Astrocyte (in vitro differentiated cells and primary cell): ENCODE measurements at places on chromosomes 4 and X. TPM values are rescaled to one million over a fixed set of nuclear protein-coding genes. Genes with fewer than 3 reads are reported as not detected.
A peak's percentile ranks its signal among the peaks of the same experiment; 100 is the strongest.

GRCh38 chrX:72554448-72555140 is 18.0 kb downstream of the HDAC8 start:
- DNase-seq, result no peak
- no peak overlapping the region for H3K27ac ChIP-seq
- no peaks in the 10 kb centered on the region for H3K36me3 ChIP-seq
- no peak overlapping the region for H3K4me3 ChIP-seq
- no peaks in the 10 kb centered on the region for H3K27me3 ChIP-seq

- H3K4me1 ChIP-seq, result no peaks in the 10 kb centered on the region
- H3K27ac ChIP-seq, result no peak overlapping the region
- DNase-seq, result peak; percentile 29
- H3K36me3 ChIP-seq, result peaks cover 9% of the 10 kb centered on the region
- H3K27me3 ChIP-seq, result no peaks in the 10 kb centered on the region
Measured at GRCh38 chr4:182776376-182777105, 140.6 kb downstream of the DCTD start.

- H3K4me1 ChIP-seq, result peaks cover 14% of the 10 kb centered on the region
- DNase-seq, result peak; percentile 72
- H3K36me3 ChIP-seq, result no peaks in the 10 kb centered on the region
- peaks cover 32% of the 10 kb centered on the region for H3K27me3 ChIP-seq
Measured at GRCh38 chr4:106063009-106063408, 167.7 kb downstream of the NPNT start.

DNA sequence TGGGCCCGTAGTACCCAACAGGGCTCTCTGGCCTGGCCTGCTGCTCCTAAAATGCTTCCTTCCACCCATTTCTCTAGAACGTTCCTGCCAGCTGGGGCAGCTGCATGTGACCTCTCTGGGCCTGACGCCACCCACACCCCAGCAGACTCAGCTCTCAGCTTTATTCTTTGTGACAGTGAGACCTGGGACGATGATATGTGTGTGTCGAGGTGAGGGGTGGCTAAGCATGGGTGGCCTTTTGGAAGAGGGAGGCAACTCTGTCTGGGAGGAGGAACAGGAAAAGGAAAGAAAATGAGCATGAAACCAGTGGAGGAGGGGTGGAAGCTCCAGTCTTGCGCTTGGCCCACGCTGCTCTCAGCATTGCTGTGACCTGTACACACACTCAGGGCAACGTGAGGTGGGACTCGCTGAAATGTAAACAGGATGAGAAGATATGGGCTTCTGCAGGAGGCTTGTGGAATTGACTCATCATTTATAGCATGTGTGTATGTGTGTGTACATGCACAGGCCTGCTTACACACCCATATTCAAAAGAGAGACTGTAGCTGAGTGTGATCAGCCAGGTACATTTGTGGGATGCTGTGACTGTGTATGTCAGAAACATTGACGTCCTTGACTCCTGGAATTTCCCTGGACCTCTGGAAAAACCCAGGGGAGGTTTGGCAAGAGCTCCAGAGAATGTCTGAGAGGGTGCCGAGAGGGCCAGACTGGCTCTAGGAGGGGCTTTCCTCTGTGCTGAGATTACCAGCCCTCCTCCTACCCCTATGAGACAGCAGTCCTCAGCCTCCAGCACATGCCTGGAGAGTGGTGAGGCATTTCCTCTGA is 137.9 kb downstream of the PJA1 start:
- peak overlapping the region; percentile 72 for H3K27ac ChIP-seq
- DNase-seq, result peak; percentile 78
- H3K27me3 ChIP-seq, result no peaks in the 10 kb centered on the region
- H3K36me3 ChIP-seq, result no peaks in the 10 kb centered on the region
- peaks cover 14% of the 10 kb centered on the region for H3K4me1 ChIP-seq
- no peak overlapping the region for H3K4me3 ChIP-seq

DNA sequence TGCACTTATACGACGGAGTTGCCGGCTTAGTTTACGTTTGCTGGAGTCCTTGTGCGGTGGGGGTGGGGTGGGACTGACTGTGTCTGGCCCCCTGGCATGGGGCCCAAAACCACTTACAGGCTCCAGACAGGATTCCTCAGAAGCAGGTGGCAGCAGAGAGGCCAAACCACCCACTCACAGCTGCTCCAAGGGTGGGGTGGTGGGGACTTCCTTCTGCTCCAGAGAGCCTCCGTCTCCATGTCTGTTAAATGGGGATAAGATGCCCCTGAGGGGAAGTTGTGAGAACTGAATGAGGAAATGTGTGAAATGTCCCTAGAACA is 36.7 kb downstream of the PSAPL1 start:
- H3K4me3 ChIP-seq, result no peak overlapping the region
- DNase-seq, result peak; percentile 88
- no peak overlapping the region for H3K27ac ChIP-seq
- peaks cover 35% of the 10 kb centered on the region for H3K4me1 ChIP-seq
- no peaks in the 10 kb centered on the region for H3K36me3 ChIP-seq

- no peak overlapping the region for H3K27ac ChIP-seq
- H3K4me3 ChIP-seq, result no peak overlapping the region
Measured at GRCh38 chrX:50718776-50719175, 95.2 kb downstream of the SHROOM4 start.

DNA sequence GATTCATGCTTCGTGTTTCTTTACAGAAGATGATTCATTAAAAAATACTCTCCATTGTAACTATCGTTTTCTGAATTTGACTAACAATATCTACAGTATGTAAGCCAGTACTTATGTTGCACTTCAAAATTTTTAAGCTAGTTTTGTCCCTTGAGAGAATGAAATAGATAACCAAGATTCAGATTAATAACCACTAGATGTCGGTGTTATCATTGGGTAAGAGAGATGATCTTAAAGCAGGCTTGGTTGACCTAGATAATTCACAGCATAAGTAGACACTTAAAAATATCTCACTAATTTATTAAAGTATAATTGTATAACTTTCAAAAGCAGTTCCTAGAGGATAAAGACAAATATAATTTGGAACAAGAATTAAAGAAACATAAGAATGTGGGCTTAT is 430.9 kb downstream of the C4orf33 start:
- no peaks in the 10 kb centered on the region for H3K27me3 ChIP-seq
- no peaks in the 10 kb centered on the region for H3K4me1 ChIP-seq
- no peak overlapping the region for H3K4me3 ChIP-seq
- H3K27ac ChIP-seq, result no peak overlapping the region

GRCh38 chrX:132955690-132956089 is 2.7 kb downstream of the HS6ST2 start:
- DNase-seq, result no peak
- H3K27ac ChIP-seq, result no peak overlapping the region
- H3K4me3 ChIP-seq, result no peak overlapping the region
- no peaks in the 10 kb centered on the region for H3K4me1 ChIP-seq
- H3K27me3 ChIP-seq, result peaks cover 9% of the 10 kb centered on the region

DNA sequence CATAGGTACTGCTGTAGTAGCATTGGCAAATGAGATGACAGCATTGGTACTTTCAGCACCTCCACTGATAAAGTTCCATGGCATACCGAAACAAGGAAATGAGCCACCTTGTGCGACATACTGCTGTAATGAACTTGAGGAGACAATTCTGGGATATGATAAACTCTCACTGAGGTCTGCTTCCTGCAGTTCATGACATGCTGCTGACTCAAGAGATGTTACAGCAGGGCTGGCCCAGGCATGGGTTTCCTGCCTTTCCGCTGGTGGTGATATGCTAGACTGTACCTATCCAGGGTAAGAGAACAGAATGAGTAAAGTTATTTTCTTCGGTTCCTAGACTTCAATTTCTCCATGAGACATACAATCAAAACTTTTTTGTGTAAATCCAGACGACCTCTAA is 17.1 kb downstream of the BEND2 start:
- DNase-seq, result no peak
- H3K27me3 ChIP-seq, result no peaks in the 10 kb centered on the region

DNA sequence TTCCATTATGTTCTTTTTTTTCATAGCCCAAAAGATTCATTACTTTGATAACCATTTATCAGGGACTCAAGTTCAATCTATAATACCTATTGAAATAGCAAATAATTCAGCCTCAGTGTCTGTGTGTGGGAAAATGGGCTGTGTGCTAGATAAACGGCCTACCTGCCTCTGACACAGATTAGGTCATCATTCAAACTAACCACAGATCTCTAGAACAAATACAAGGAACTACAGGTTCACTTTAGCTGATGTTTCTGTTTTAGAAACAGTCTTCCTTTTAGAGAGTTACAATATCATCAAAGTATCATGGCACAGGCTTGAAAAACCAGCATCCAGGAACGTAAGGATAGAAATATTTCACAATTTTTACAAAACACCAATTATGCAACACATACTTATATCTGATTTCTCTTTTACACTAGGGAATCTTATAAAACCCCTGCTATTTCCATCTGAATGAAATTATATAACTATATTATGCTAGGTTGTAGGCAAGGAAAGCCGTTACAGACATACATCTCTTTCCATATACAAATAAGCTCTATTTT is 56.6 kb upstream of the MAB21L2 start:
- no peak for DNase-seq
- no peaks in the 10 kb centered on the region for H3K27me3 ChIP-seq
- no peak overlapping the region for H3K4me3 ChIP-seq
- no peaks in the 10 kb centered on the region for H3K36me3 ChIP-seq
- no peaks in the 10 kb centered on the region for H3K4me1 ChIP-seq

DNA sequence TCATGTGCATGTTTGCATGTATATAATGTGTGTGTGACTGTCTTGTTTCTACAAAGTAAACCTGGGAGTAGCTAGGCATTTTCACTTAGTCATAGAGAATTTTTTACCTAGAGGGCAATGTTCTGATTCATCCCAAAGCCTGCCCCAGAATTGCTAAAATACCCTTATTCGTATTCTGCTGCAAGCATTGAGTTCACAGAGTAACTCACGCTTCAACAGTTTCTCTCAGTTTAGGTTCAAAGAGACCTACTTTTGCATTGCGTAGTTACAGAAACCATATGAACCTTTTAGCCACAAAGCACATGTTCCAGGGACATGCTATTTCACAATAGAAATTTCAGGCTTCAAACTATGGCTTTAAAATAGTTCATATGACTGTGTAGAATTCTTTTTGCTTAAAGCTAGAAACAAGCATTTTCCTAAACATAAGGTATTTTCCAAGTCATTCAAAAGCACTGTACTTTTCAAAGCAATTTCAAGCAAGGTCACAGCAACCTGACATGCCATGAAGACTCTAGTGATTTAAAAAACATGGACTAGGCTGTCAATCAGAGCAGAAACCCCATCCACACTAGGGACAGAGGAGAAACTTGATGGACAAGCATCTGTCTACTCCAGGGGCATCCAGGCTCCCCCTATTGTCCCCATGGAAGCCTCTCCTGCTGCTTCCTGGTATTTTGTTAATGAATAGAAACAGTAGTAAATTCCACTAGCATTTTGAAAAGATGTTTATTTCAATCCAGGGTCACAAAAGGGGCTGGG is 81.5 kb upstream of the MAPK10 start:
- no peaks in the 10 kb centered on the region for H3K27me3 ChIP-seq
- peak; percentile 49 for DNase-seq
- H3K36me3 ChIP-seq, result no peaks in the 10 kb centered on the region
- no peak overlapping the region for H3K4me3 ChIP-seq
- H3K4me1 ChIP-seq, result no peaks in the 10 kb centered on the region
- H3K27ac ChIP-seq, result no peak overlapping the region

DNA sequence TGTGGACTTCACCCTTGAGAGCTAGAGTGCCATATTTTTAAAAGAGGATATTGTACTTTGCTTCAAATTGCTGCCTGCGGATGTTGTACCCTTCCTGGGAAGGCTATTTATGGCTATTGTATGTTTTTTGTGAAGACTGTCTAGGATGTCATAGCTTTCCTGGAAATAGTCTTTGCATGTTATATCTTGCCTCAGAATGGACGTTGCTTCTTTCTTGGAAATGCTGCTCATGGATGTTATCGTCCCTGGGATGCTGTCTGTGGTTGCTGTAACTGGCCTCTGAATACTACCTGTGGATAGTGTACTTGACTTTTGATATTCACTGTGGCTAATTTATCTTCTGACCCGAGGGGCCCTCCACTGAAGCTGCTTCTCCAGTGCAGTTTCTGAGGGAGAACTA is 146.8 kb downstream of the ENOX2 start:
- no peak for DNase-seq
- no peaks in the 10 kb centered on the region for H3K36me3 ChIP-seq
- H3K4me3 ChIP-seq, result no peak overlapping the region
- H3K27me3 ChIP-seq, result no peaks in the 10 kb centered on the region
- H3K4me1 ChIP-seq, result no peaks in the 10 kb centered on the region
- no peak overlapping the region for H3K27ac ChIP-seq

DNA sequence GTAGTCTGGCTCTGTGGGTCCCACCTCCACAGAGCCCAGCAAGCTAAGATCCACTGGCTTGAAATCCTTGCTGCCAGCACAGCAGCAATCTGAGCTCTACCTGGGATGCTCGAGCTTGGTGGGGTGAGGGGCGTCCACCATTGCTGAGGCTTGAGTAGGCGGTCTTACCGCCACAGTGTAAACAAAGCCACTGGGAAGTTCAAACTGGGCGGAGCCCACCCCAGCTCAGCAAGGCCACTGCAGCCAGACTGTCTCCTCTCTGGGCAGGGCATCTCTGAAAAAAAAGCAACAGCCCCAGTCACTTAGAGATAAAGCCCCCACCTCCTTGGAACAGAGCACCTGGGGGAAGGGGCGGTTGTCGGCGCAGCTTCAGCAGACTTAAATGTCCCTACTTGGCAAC is 243.2 kb upstream of the POF1B start:
- H3K4me1 ChIP-seq, result no peaks in the 10 kb centered on the region
- H3K4me3 ChIP-seq, result no peak overlapping the region
- no peak for DNase-seq
- no peaks in the 10 kb centered on the region for H3K36me3 ChIP-seq

GRCh38 chr4:2570551-2571222 is 34.2 kb downstream of the FAM193A start:
- no peak overlapping the region for H3K27ac ChIP-seq
- H3K36me3 ChIP-seq, result peaks cover 4% of the 10 kb centered on the region
- H3K27me3 ChIP-seq, result no peaks in the 10 kb centered on the region
- no peak for DNase-seq
- no peaks in the 10 kb centered on the region for H3K4me1 ChIP-seq

DNA sequence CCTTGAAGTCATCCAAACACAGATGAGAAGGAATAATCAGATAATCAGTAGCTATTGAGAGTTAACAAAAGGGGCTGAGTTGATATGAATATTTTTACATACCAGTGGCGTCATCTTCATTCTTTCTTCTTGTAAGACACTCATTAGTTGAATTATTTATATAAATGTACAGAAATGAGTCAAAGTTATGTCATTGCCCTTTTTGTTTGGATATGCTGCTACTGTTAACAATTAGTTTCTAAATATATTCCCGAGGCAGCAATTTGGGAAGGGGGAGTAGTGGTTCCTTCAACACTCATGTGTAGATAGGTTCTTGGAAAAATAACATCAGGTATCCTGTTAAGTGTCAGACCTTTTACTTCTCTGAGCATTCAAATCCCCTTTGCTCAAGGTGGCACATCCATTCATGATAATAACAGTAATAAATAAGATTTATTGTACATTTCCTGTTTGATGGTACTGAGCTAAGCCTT is 436.6 kb downstream of the SPRY1 start:
- H3K27ac ChIP-seq, result peak overlapping the region; percentile 99
- no peaks in the 10 kb centered on the region for H3K36me3 ChIP-seq
- DNase-seq, result peak; percentile 90
- H3K27me3 ChIP-seq, result no peaks in the 10 kb centered on the region
- no peak overlapping the region for H3K4me3 ChIP-seq

Gene GPR50
- 0.67 and 1.00 TPM in 2 replicates for total RNA-seq

Gene AMTN
- total RNA-seq, result not detected in 2 replicates

Gene AKAP4
- total RNA-seq, result not detected in 2 replicates

Gene EXOC1L
- total RNA-seq, result not detected in 2 replicates

Gene BANK1
- total RNA-seq, result 1.3 and 2.0 TPM in 2 replicates
